ENCODE measurements at places on chromosomes 4 and X.

- peak; percentile 91 for DNase-seq
These were observed 90.7 kb downstream of the WFS1 start for GRCh38 chr4:6360385-6360784.

DNA sequence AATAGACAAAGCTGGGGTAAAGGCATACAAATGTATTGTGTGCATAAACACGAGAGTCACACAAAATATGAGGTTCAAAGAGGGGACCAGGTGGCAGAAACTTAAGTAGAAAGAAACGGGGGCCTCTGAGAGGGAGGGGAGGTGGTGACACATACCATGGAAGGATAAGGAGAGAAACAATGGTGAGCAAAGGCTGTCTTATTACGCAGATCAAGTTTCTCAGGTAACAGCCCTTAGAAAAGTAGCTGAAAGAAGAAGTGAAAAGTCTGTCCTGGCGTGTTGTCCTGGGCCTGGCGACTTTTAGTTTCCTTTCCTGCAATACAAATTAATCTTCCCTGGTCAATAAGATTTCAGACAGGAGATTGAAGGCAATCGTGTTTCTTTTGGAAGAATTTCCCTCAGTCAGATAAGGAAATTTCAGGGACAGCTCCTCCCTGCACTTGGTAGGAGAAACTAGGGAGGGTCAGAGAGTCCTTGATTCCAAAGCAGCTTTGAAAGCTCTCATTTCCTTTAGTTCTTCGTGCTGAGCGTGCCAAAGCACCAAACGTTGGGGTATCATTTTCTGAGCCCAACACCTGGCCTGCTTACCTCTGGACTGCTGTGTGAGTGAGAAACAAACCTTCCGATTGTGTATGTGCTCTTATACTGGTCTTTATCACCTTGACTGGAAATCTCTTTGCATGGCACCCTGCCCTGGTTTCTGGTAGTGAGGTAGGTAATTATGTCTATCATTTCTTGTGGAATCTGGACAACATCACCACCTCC lies 676.7 kb upstream of the LCORL start:
- DNase-seq: no peak

- DNase-seq: peak; percentile 47
These were observed 46.3 kb downstream of the RASSF6 start for GRCh38 chr4:73573794-73574528.

GRCh38 chr4:89868999-89869589 lies 25.6 kb upstream of the MMRN1 start:
- DNase-seq: no peak

GRCh38 chrX:12974305-12974795 lies 560 bp upstream of the TMSB4X start:
- no peak for DNase-seq

GRCh38 chrX:77342004-77342403 lies 105.2 kb upstream of the FGF16 start:
- DNase-seq: peak; percentile 80

- no peak for DNase-seq
These were observed 250.4 kb downstream of the ADAMTS3 start for GRCh38 chr4:72318421-72319170.

DNA sequence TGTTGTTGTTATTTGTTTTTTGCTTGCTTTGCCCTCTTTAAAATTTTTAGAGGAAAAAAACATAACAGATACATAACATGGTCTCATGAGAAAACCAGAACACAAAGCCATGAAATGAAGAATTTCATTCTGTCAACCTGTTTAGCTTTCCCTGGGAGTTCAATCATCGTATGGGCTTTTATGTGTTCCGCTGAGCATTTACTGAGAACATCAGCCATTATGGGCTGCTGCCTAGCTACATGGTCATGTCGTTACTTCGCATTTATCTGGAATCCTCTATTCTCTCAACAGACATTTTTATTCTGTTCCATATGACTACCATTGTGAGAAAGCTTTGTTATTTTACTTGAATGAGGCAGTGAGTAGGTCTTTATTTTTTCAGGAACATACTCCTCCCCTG lies 51.4 kb downstream of the NDST3 start:
- no peak for DNase-seq

GRCh38 chr4:37066159-37066558 lies 178.4 kb upstream of the NWD2 start:
- DNase-seq: peak; percentile 10

DNA sequence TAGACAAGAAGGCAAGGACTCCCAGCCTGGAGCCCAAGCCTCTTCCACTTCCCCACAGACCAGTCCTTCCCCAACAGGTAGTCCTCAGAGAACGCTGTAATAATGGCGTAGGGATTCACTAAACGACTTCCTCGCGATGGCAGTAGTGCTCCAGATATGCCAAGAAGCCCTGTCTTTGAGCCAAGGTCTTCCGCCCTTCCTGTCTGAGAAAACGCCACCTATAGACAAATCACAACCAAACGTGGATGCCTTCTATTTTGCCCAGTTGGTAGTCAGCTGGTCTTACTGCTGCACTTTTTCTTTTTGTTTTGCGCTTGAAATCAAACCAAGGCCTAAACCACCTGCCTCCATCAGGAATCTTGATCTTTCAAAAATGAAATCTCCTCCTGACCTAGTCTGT lies 203.3 kb downstream of the OR13H1 start:
- no peak for DNase-seq

- DNase-seq: no peak
These were observed 85.7 kb upstream of the ITM2A start for GRCh38 chrX:79452881-79453280.

- DNase-seq: no peak
These were observed 337.9 kb upstream of the FGF13 start for GRCh38 chrX:139049465-139049864.

DNA sequence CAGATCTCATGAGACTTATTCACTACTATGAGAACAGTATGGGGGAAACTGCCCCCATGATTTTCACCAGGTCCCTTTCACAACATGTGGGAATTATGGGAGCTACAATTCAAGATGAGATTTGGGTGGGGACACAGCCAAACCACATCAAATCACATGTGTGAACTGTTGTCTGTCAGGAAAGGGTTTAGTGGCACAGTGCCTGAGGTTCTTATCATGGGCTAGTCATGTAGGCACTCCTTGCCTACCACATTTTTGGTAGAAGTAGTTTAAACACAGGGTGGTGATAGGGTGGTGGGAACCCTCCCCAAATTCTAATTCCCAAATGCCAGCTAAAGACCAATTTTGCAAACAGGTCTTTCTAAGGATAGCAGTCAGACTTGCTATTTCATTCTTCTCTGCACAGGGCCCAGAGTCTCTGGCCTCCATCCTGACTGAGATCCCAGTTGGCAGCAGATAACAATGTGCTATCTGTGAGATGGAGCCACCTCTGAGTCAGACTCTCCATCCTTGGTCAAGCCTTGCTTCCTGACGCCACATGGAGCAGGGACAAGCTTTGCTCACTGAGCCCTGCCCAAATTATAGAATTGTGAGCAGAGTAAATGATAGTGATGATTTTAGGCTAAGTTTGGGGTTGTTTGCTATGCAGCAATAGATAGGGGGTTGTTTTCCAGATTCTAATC lies 33.5 kb upstream of the SETD7 start:
- no peak for DNase-seq

DNA sequence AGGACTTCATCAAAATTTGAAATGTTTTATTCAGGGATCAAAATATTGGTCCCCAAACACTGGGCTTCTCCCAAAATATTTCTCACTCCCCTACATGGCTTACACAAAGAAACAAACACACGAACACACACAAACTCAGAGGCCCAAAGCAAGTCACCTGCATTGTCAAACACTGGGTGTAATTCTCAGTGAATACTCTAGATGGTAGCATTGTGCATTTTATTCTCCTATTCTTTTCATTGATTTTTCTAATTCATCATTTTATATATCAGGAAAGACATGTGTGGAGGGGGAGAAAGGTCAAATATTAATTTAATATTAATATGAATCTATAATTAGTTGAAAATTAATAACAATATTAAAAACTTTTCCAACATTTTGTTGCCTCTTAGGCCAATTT lies 72.3 kb upstream of the TNMD start:
- DNase-seq: peak; percentile 3

DNA sequence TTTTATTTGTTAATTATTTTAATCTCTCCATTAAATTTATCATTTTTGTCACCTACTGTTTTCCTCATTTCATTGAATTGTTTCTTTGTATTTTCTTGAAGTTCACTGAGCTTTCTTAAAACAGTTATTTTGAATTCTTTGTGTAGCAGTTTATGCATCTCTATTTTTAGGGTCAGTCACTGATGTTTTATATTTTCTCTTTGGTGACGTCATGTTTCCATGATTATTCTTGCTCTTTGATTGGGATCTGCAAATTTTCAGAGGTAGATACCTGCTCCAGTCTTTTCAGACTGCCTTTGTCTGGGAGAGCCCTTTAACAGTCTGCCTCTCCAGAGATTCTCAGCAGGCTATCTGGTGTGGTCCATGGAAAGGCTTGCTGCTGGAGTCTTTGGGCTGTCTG lies 25.6 kb upstream of the TRPC5 start:
- DNase-seq: no peak

- DNase-seq: no peak
These were observed 4.7 kb upstream of the ZNF518B start for GRCh38 chr4:10461850-10462400.

DNA sequence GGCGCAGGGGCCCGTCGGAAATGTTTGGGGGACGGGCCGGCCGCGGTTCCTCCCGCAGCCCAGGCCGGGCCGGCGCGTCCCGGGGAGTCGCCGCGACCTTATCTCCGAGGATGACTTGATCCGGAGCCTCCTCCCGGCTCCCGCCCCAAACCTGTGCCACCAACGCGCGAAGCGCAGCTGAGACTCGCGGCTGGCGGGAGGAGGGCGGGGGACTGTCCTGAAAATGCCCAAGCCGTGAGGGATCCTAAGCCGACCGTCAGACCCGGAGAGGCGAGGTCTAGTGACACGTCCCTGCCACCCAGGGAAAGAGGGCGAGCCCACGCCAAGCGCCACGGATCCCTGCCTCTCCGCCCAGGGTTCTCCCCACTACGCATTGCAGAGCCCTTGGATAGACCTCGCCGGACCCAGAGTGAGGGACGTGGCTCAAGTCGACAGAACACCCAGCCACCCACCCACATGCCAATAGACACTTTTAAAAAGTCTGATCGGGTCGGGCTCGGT lies 26.9 kb downstream of the UTP14A start:
- DNase-seq: no peak

GRCh38 chr4:139503622-139504166 lies 49.8 kb downstream of the RAB33B start:
- no peak for DNase-seq

DNA sequence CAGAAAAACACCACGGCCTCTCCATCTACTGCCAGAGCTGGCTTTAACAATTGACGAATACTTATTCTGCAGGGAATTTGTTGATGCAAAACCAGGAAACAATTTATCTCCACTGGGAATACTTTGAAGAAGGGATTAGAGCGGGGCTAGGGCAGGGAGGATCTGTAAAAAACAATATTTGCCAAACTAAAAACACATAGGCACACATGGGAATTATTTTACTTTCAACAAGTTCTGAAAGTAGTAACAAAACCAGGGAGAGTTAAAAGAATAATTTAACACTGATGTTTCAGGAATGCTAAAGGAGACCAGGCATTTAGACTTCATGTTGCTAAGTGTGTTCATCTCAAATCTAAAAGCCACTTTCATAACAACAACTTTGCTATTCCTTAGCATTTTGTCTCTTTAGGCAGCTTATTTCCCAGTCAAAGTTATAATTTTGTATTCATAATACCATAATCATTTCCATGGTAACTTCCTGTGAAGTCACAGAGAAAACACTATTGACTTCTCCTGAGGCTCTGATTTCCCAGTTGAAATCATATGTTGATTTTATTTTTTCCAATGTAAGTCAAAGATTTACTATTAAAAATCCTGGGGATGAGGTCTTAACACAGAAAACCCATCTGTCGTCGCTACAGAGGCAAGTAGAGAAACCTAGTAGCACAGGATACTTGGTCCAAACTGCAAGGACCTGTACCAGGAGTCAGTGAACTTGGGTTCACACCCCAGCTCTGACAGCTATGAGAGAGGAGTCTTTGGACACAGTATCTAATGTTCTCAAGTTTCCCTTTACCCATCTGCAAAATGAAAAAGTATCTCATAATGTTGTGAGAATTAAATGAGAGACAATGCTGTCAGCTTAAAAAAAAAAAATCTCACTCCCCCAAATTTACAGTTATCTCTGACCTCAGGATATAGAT lies 69.3 kb downstream of the SH3RF1 start:
- no peak for DNase-seq

DNA sequence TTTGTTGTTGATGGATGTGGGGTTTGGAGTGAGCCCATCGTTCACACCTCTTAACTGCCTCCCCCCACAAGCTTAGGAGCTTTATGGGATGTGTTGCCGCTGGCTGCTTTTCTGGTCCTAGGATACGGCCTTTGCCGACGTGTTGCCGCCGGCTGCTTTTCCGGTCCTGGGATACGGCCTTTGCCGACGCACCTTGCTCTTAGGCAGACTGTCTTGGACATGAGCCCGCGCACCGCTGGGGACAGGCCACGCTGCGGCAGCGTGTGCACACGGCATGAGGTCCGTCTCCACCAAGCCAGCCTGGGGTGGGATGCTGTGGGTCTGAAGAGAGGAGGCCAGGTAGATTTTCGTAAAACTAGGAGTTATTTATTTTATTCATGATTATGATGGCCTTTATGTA lies 14.2 kb downstream of the RGS12 start:
- no peak for DNase-seq

DNA sequence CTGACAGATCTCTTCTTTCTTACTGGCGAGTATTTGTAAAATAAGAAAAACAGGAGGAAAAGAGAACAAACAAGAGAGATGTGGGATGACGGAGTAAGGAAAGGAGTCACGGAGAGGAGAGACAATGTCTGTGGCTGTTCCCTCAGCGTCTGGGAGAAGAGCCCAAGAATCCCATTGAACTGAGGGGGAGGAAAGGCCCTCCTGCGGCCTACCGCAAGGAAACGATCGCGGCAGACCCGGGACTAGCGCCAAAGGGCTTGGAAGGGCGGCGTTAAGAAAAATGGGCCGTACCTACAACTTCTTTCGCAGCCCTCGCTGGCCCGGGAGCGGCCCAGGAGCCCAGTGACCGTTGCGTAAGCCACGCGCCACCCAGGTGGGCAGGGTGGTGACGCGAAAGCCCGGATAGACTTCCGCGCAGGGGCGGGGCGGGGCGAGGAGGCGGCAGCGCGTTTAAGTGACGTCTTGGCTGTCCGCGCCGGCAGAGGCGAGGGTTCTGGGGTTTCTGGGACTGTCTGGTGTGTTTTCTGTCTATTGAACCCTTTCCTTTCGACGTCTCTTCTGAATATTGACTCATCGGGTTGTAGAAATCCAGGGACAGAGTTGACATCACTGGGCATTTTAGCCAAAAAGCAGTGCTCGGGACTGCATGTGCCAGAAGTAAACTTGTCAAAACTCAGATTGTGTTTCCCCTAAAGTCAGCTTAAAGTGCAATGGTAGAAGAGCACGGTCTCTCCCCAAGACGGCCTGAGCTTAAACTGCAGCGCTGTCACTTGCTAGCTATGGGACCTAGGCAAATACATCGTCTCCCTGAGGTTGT lies at the start of gene SLC9B1:
SLC9B1 (minus strand) TSS at position 398 of the 817 bp plus-strand sequence. CDS start 27,994 bp downstream, outside the sequence.
- DNase-seq: no peak

- no peak for DNase-seq
These were observed 127.8 kb downstream of the ANOS1 start for GRCh38 chrX:8604131-8604530.

DNA sequence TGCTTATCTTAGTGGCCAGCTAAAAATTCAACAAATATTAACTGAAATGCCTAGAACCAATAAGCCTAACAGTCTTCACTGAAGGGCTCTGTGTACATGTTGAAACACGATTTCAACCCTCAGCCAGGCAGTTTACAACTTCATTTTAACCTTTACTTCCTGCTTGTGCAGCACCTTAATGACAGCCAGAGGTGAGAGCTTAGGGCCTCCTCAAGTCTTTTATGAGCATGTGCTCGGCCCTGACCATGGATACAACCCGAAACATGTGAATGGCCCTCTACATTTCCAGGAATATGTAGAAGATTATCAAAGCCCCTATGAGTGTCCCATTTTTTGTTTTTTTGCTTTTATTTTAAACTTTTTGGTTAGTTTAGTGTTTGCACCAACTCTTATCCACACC lies 88.3 kb downstream of the MSN start:
- DNase-seq: no peak

All from NCI-H524 (cell line).